ENCODE measurements at places on chromosomes 2 and 18. TPM values are rescaled to one million over a fixed set of nuclear protein-coding genes. Genes with fewer than 3 reads are reported as not detected.

- H3K36me3 ChIP-seq = peaks cover 18% of the 10 kb centered on the region
- H3K4me1 ChIP-seq = peaks cover 18% of the 10 kb centered on the region
- peaks cover 15% of the 10 kb centered on the region for H3K27me3 ChIP-seq
- H3K27ac ChIP-seq = peak within 1 kb of the TSS; percentile 30
These were observed at the start of gene TUBA4B for GRCh38 chr2:219252900-219253752. Gene TUBA4B (plus strand): TSS chr2:219253243. CDS start chr2:219253408, 165 bp downstream.

MARCHF4 gene
- total RNA-seq = 0.46 TPM

DNA sequence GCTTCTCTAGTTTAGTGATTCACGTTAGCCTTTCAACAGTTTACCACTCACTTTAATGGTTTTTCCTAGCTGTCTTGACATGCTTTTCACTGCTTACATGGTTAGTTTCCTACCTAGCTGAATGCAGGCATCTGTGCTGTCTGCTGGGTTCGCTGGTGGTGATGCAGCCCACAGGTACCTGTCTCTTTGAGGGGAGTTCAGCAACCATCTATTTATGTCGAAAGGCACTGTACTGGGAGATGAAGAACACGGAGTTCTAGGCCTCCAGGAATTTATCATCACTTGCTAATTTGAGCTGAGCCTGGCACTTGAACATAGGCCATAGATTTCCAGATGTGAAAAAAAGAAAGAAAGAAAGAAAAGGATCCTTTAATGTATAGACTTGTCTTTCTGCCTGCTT lies 148.5 kb downstream of the NEDD4L start:
- no peaks in the 10 kb centered on the region for H3K36me3 ChIP-seq

GRCh38 chr2:135349941-135350340 lies 181.1 kb downstream of the ZRANB3 start:
- no peaks in the 10 kb centered on the region for H3K4me1 ChIP-seq
- no peak for DNase-seq
- H3K27ac ChIP-seq = no peak overlapping the region
- peaks cover 8% of the 10 kb centered on the region for H3K36me3 ChIP-seq
- H3K4me3 ChIP-seq = no peak overlapping the region

DNA sequence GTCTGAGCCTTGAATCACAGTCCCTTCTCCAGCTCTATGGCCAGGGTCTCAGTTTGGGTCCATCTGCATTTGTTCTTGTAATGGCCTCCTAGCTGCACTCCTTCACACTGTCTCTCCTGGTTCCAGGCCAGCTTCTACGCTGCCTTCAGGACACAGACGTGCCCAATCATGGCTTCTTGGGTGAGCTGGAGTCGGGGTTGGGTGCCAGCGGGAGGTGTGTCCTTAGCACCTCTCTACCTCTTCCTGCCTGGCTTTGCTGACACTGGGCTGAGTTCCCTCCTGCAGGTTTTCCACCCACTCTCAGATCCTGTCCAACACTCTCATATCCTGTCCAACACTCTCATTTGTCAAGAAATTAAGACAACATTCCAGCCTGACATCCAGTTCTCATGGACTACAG lies 9.6 kb downstream of the TRPM8 start:
- DNase-seq = no peak
- peaks cover 4% of the 10 kb centered on the region for H3K4me1 ChIP-seq
- no peak overlapping the region for H3K4me3 ChIP-seq
- peaks cover 7% of the 10 kb centered on the region for H3K27me3 ChIP-seq

LAMA1 gene
- total RNA-seq = 8.7 TPM

DNA sequence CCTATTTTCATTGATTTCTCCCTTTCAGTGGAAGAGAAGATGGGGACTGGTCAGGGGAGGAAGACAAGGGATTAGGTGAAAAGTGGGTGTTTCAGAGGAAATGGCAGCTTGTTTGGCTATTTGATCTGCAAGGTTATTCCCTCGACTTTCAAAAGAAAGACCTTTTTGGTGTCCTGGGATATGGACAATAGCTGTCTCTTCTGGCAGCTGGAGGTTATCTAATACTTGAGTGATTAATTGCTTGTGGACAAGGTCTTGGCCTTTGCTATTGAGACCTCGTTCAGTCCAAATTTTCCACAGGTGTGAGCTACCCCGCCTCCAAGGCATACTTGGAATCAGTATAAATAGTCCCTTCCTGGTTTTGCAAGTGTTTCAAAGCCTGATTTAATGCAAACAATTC lies 33.3 kb upstream of the TRAPPC8 start:
- H3K27me3 ChIP-seq = peaks cover 8% of the 10 kb centered on the region
- H3K4me3 ChIP-seq = no peak overlapping the region
- no peak overlapping the region for H3K27ac ChIP-seq
- DNase-seq = no peak
- H3K36me3 ChIP-seq = peaks cover 23% of the 10 kb centered on the region
- H3K4me1 ChIP-seq = no peaks in the 10 kb centered on the region

DNA sequence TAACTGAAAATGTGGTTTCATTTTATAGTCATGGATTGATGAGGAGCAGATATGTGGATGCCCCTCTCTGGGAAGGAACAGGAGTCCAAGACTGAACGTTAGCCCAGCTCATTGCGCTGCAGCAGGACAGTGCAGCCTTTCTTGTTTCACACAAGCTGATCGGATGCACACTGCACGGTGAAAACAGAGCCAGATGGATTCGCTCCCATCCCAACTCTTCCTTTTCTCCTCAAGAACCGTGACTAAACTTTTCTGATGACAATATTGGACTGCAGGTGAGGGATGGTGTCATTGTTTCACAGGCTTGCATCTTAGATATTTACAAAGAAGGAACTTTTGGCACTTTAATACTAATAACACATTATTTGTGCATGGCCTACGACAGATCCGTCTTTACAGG lies 33.8 kb upstream of the COPS8 start:
- DNase-seq = no peak
- H3K4me1 ChIP-seq = peaks cover 25% of the 10 kb centered on the region
- H3K4me3 ChIP-seq = no peak overlapping the region
- no peaks in the 10 kb centered on the region for H3K27me3 ChIP-seq
- H3K27ac ChIP-seq = no peak overlapping the region

- no peak overlapping the region for H3K4me3 ChIP-seq
- H3K36me3 ChIP-seq = peaks cover 8% of the 10 kb centered on the region
- DNase-seq = no peak
- peaks cover 44% of the 10 kb centered on the region for H3K27me3 ChIP-seq
- peaks cover 34% of the 10 kb centered on the region for H3K4me1 ChIP-seq
- no peak overlapping the region for H3K27ac ChIP-seq
These were observed 3.7 kb downstream of the DLX1 start for GRCh38 chr2:172089005-172089504.
